ENCODE measurements at places on chromosomes 2 and 18.

- no peak for DNase-seq
Measured at GRCh38 chr2:14603676-14604075, 28.8 kb upstream of the LRATD1 start.

GRCh38 chr2:178644919-178645318, 162.3 kb downstream of the TTN start:
- DNase-seq = no peak

DNA sequence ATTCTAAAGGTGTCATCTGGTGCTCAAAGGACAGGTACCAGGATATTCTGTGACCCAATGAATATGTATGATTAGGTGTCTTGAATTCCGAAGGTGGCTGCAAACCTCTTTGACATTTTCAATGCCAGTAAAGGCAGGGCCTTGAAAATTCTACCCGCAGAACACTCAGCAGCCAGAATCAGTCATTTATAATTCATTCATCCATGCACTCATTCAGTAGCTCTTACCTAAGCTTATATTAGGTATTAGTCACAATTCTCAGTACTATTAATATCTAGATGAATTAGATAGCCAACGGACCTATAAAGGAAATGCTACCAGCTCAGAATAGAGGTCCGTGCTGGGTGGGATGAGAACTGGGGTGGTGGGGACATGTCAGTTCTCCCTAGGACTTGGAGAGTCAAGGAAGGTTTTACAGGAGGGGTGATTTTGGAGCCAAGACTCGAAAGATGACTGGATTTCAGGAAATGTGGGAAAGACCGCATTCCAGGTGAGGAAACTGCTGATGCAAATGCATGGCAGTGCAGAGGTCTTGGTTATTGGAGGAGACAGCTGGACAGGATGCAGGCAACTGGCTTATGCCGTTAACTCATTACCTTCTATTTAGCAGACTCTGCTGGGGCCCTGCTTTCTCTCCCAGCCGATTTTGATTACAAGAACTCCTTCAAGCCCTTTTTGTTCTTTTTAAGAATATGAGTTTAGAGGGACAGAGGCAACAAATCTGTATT, 7.2 kb downstream of the TRIB2 start:
- DNase-seq = no peak

- DNase-seq = no peak
Measured at GRCh38 chr2:126227250-126227649, 428.7 kb upstream of the GYPC start.

GRCh38 chr2:106789185-106789584, 96.8 kb downstream of the ST6GAL2 start:
- no peak for DNase-seq

DNA sequence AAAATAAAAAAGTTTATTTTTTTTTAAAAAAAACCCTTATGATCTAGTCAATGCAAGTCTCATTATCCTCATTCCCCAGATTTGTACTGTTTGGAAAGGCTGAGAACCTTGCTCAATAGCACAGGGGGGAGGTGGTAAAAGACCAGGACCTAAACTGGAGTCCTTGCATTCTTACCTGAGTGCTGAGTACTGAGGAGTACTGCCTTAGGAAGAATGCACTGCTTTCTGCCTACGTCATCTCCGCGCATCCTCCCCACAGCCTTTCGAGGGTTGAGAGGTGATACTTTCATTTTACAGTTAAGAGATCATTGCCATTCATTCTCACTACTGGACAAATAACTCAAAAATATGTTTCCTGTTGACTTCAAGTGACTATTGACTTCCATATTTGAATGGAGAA, 73.8 kb downstream of the MAP3K20 start:
- peak; percentile 28 for DNase-seq

- DNase-seq = no peak
Measured at GRCh38 chr2:150127346-150127990, 360.0 kb downstream of the RND3 start.

DNA sequence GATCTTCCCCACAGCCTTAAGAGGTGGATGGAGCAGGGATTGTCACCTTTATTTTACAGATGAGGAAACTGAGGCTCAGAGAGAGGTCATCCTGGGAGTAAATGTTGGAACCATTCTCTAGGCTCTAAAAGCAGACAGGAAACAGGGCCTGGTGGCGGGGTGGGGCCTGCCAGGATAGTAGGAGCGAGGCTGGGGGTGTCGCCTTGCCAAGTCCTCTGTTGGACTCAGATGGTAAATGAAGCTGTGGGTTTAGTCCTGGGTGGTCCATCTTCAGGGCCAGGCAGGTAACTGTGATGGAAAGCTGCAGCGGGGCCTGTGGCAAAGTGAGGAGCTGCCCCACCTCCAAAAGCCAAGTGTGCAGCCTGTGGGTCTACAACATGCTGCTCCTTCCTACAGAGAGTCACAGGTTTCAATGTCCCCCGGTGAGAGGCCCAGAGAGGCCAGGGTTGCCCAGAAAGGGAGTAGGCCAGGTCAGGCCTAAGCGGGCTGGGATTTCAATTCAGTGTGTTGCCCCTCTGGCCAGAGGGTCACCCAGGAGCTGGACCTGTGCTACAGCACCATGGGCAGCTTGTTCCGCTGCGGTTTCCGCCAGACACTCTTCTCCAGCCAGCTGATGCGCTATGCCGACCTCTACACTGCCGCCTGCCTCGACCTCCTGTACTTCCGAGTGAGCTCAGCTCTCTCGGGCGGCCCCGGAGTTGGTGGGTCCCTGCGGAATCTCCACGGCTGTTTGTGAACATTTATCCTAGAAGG, 6.6 kb downstream of the NT5DC4 start:
- DNase-seq = no peak

DNA sequence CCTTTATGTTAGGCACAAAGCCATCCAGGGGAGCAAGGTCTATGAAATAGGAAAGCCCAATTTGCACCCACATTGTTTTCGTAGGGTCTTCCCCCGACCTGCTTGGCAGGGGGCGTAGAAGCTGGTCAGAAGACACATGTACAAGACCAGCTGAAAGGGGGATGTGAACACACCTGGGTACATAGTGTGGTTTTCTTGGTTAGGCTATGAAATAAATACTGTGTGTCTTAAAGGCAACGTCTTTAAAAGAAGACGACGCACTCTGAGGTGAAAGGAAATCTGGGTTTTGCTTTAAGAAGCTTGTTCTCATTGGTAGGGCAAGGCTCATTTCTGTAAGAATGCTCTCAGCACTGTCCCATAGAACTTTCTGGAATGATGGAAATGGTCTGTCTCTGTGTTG, 60.0 kb upstream of the KLF7 start:
- DNase-seq = no peak

GRCh38 chr18:48328473-48329210, 80.5 kb downstream of the ZBTB7C start:
- no peak for DNase-seq

DNA sequence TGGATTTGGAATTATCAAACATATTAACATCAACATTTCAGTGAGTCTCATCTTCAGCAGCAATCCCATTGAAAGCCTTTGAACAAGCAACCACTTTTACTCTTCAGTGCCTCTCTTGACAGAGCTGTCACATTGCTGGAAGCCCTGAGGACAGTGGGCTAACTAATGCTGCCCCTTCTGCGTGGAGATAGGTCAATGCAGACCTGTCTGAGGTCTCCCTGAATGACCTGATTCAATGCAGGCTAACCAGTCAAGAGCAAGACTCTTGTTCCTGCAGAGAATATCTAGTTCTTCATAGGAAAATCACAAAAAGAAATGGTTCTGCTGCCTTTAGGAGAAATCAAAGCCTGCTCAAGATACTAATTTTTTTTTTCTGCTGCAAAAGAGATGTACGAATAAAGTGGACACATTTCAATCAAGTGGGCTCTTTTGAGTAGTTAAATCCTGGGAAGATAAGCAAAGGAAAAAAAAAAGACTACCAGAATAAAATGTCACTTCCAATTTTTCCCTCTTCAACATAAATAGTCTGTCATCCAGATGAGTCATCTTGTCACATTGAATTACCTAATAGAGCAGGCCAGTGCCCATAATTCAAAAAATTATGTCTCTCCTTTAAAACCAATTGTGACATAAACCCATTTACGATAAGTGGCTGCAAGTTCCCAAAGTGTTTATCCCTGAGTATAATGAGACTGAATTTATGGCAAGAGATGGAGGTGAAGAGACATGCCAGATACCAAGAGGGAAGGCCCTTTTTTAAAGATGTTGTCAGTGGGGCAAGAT, 1269.0 kb upstream of the DDX18 start:
- no peak for DNase-seq

GRCh38 chr2:143901185-143901842, 618.6 kb downstream of the ZEB2 start:
- no peak for DNase-seq

- no peak for DNase-seq
Measured at GRCh38 chr18:23056315-23056714, 79.0 kb upstream of the CABLES1 start.

- DNase-seq = no peak
Measured at GRCh38 chr2:26630669-26631360, 10.4 kb downstream of the CIB4 start.

DNA sequence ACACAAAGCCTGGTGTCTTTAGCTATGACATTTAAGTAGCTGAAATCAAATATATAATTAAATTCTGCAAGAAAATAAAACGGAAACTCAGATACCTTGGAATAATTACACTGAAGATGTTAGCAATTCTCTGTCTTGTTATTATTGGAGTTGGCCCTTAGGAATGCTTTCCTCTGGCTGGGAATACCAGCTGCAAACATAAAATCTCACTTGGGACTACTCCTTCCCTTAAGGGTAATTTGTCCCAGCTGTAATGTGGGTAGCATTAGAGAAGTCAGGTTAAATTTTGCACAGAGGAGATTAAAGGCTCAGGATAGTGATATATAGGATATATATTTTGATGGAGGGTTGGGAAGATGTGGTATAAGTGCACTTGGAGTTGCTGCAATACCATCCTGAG, 37.3 kb upstream of the GRP start:
- no peak for DNase-seq

DNA sequence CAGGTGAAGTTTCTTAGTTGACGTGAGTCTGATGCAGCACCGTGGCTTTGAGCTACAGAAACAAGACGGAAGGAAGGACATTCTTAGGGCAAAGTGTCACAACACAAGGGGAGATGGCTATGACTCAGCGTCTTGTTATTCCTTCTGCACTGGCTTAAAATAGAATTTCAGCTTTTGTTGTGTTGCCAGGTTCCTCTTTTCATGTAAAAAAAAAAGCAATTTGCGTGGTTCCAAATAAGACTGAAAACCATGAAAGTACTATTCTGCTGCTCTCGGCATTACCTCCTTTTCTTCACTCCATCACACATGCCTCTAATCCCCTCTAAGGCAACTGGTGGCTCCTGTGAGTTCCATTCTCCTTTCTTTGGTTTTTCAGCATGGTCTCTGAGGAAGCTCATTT, 150.1 kb downstream of the ANTXR1 start:
- DNase-seq = no peak

DNA sequence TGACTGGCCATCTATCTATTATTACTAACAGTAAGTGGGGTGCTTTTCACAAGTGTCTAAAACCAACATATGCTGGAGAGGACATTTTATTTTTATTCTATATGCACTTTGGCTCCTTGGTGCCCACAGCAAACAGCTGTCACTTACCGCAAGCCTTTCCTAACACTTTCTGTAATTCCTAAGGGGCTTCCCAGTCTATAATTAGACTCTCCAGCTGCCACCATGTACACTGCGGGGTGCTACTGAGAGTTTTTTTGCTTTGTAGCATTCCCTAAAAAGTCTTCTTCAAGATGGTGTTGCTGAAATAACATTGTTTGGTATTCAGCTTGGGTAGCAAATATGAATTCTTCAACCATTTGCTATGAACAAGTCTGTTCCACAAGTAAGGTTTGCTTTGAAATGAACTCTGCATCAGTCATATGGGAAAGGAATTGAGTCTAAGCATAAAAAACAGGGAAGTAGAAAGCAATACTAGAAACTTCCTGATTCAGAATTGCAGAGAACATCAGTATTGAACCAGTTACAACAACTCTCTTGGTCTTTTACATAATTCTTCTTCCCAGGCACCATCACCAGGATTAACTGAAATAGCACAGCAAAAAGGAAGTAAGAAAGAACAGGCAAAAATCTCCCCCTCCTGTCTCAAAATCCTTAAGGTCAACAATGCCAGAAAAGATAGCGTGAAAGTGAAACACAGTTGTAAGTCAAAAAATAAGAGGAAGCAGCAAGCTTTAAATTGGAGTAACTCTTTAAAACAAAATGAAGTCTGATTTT, 28.6 kb downstream of the EPB41L3 start:
- no peak for DNase-seq

DNA sequence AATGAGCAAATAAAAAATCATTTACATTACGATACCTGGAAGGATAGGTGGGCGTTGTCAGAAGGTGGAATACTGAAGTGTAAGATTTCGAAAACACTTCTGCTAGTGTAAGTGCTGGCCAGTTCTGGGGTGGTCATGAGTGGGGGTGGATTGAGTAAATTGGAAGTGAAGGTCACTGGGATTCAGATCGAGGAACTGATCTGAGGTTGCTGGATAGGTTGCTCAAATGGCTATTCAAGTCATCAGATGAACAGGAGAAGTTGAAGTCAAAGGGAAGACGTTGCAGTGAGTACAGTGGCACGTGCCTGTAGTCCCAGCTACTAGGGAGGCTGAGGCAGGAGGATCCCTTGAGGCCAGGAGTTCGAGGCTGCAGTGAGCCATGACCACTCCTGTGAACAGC, 95.7 kb downstream of the MALT1 start:
- DNase-seq = no peak

GRCh38 chr2:203772456-203773165, 66.2 kb downstream of the CD28 start:
- DNase-seq = no peak

- no peak for DNase-seq
Measured at GRCh38 chr2:172664766-172665165, 70.9 kb upstream of the RAPGEF4 start.

- peak; percentile 13 for DNase-seq
Measured at GRCh38 chr2:1854729-1855547, 110.6 kb upstream of the PXDN start.

DNA sequence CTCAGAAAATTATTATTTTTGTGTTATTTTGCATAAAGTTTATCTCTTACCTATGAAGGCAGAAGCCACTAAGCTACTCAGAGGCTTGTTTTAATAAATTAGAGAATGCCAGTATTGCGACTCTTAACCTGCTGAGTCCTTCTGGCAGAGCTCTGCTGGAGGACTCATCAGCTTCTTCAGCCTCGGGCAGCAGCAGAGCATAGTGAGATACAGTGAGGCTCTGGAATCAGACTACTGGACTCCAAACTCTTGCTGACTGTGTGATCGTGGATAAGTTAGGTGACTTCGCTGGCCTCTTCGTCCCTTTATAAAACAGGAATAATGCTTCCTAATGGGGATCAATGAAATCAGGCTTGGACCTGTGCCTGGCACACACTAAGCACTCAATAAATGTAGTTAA, 1.7 kb downstream of the PTRHD1 start:
- no peak for DNase-seq

DNA sequence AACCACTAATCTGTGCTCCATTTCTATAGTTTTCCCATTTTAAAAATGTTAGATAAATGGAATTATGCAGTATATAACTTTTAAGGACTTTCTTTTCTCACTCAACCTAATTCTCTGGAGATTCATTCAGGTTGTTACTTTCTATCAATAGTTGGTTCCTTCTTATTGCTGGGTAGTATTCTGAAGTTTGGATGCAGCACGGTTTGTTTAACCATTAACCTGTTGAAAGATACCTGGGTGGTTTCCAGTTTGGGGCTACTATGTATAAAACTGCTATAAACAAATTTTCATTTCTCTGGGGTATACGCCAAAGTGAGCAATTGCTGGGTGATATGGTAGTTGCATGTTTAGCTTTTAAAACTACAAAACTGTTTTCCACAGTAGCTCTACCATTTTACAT, 39.1 kb upstream of the MAPRE2 start:
- no peak for DNase-seq

Measured in stimulated activated CD8-positive, alpha-beta memory T cell treated with anti-CD3 and anti-CD28 coated beads, Interleukin-2, amount 100 ng/mL, for 48 hours (primary cell).